Stomach (tissue), 19 donors: ENCODE measurements at places on chromosomes 7 and 10.
A peak's percentile ranks its signal among the peaks of the same experiment; 100 is the strongest.

GRCh38 chr10:113709221-113709838 is 29.6 kb downstream of the CASP7 start:
- DNase-seq, result no peak

GRCh38 chr10:89566992-89567391 is 31.6 kb upstream of the SLC16A12 start:
- DNase-seq, result peak; percentile 77

DNA sequence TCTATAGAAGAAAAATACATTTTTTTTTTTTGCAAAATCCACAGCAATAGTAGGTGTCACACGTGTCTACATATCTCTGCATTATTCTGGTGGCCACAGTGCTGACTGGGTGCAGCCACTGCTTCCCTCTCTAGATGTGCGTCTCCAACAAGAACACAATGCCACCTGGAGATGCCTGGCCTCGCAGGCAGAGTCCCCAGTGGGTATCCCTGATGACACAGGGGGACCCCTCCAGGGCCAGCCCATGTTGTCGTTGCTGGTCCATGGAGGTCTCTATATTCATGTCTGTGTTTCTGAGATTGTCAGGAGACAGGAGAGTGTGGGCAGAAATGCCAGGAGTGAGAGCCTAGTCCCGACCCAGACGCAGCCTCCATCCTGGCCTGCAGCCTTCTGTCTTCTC is 345.9 kb upstream of the SHH start:
- no peak for DNase-seq

GRCh38 chr10:14074062-14074884 is 256.5 kb downstream of the FRMD4A start:
- DNase-seq, result peak; percentile 75

DNA sequence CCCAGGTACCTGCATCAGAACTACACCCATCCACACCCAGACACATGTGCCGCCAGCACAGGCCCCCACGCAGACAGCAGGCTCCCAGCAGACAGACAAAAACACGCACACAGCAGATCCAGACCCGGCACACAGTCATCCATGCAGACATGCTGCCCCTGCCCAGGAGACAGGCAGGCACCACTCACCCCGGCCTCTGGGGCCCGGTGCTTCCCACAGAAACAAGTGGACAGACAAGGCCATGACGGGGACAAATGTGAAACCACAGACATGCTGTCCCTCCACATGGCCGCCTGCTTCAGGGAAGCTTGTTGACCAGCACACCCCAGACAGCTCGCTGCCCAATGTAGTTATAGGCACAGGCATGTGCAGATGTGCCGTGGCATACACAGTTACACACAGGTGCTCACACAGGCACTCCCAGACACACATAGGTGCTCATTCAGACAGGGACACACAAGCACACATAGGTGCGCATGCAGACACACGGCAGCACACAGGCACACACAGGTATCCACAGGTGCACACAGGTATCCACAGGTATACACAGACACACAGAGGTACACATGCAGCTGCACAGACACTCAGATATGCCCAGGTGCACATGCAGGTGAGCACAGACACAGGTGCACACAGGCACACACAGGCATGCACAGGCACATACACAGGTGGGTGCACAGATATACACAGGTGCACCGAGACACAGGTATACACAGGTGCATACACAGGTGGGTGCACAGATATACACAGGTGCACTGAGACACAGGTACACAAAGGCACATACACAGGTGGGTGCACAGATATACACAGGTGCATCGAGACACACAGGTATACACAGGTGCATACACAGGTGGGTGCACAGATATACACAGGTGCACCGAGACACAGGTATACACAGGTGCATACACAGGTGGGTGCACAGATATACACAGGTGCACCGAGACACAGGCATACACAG is 10.5 kb upstream of the SCART1 start:
- DNase-seq, result peak; percentile 0

GRCh38 chr10:128160297-128160711 is 34.1 kb upstream of the MKI67 start:
- no peak for DNase-seq

GRCh38 chr7:115042596-115042995 is 120.7 kb downstream of the MDFIC start:
- no peak for DNase-seq

GRCh38 chr10:114613237-114613979 is 44.7 kb downstream of the ABLIM1 start:
- peak; percentile 73 for DNase-seq

DNA sequence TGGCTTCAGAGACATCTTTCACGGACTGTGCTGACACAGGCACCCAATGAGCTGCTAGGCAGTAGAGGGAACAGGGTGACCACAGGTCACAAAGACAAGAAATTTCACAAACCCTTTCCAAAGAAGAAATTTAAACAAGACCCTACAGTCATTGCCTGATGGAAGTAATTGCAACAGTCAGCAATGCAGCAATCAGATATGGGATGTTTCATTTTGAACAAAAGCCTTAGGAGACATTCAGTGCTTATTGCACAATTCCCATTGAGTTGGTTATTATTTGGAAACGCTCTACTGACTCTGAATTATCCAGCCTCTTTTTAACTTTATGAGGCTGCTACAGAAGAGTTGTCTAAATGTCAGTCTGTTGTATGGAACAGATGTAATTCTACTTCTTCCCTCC is 85.5 kb downstream of the ETV1 start:
- DNase-seq, result no peak

DNA sequence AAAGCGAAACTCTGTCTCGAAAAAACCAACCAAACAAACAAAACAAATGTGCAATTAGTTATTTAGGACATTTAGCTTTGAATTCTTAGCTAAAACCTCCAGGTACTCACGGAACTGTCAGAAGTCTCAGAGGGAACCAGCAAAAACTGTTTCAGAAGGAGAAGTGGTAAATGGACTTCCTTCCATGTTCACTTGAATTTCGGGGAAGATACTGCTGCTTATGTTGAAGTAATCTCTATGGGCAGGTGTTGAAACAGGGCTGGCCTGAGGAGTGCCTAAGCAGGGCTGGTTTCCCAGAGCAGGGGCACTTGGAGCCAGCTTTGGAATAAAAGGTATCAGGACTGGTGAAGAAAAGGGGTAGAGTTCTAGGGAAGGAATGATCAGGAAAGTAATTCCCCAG is 2.4 kb upstream of the EXOC6 start:
- DNase-seq, result no peak

- DNase-seq, result no peak
Observed at GRCh38 chr7:37999673-38000072, 79.2 kb downstream of the EPDR1 start.

- no peak for DNase-seq
Observed at GRCh38 chr10:42783181-42783549, 570 bp downstream of the BMS1 start.

GRCh38 chr7:19783541-19783940 is 10.1 kb upstream of the TMEM196 start:
- no peak for DNase-seq

DNA sequence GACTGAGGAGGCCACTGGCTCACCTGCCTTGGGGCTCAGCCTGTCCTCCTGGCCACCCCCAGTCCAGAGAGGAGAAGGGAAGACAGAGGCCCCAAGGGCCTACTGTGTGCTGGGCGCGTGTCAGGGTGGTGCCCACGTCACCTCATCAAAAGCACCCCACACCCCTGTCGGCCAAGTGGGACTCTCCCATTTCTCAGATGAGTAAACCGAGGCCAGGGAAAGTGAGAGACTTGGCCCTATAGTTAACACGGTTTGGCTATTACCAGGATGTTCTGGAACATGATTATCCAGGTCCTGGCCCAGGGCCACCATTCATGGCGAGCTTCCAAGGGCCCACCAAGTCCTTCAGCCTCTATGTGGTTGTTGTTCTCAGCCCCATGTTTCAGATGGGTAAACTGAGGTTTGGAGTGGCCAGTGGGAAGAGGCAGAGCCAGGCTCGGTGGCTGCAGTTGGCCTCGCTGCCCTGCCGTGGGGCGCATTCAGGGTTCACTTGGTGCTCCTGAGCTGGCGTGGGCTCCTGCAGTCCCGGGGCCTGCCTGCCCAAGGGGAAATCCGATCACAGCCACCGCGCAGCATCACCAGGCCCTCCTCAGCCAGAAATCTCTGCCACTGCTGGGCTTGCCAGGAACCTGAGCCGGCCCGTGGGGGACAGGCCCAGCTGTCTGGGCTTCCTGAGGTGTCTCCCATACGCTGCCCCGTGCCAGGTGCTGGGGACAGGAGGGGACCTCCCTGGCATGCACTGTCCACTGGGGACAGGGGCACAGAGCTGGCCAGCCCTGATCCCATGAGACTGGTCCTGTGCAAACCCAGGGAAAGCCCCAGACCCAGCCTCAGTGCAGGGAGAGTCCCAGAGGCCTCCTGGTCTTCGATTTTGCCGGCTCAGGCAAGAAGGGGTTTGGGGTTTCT is 117.7 kb upstream of the TNRC18 start:
- DNase-seq, result no peak

GRCh38 chr7:132743974-132744373 is 167.7 kb upstream of the PLXNA4 start:
- no peak for DNase-seq
